Spinal cord (tissue), 10 donors: ENCODE measurements at places on chromosomes 7 and 10. TPM values are rescaled to one million over a fixed set of nuclear protein-coding genes. Genes with fewer than 3 reads are reported as not detected.

- DNase-seq: no peak
Observed at GRCh38 chr10:55160655-55161283, 359.7 kb upstream of the PCDH15 start.

DNA sequence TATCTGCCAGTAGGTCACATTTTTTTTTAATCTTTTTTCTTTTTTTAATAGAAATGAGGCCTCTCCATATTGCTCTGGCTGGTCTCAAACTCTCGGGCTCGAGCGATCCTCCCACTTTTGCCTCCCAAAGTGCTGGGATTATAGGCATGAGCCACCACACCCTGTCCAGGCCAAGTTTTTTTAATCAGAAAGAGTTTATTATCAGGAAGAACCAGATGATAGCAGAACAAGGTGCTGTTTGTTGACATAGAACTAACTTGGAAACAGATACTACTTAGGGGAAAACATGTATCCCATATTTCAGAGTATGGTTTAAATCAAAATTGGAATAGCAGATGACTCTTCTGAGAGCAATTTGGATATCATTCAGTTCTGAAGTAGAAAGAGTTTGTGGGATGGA, 118.6 kb downstream of the NRF1 start:
- no peak for DNase-seq

GRCh38 chr10:61961278-61961677, 59.8 kb downstream of the ARID5B start:
- no peak for DNase-seq

DNA sequence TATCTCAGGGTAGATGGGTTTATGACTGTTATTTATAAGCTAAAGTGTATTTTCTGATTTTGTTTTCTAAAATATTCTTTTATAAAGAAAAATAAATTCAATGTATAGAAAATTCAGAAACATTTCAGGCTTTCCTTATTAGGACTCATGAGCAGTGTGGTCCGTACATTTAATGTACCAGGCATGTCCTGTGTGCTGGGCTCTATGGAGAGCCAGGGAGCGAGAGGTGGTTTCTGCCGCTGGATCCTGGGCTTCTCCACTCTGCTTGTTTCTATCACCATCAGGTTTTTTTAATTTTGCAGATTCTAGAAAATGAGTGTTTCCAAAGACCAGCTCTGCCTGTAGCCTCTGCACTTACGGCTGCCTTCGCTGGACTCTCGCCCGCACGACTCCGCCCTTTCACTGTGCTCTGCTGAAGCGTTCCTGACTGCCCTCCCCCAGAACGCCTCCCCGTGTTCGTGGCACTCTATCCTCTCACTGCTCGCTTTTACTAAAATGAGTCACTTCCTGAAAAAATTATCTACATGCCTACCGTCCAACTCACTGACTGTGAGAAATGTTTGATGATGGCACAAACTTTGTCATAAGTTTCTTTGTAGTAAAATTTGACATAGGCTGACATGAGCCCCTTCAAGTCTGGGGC, 188.5 kb downstream of the ZMYND11 start:
- no peak for DNase-seq

Gene ANXA8L1
- polyA plus RNA-seq: not detected

Gene ANTXRL
- polyA plus RNA-seq: not detected

Gene GNAI1
- polyA plus RNA-seq: 155 TPM

Gene HOXA6
- 47.4 TPM for polyA plus RNA-seq

GRCh38 chr7:139111147-139111546, 1.6 kb upstream of the ZC3HAV1 start:
- DNase-seq: no peak

DNA sequence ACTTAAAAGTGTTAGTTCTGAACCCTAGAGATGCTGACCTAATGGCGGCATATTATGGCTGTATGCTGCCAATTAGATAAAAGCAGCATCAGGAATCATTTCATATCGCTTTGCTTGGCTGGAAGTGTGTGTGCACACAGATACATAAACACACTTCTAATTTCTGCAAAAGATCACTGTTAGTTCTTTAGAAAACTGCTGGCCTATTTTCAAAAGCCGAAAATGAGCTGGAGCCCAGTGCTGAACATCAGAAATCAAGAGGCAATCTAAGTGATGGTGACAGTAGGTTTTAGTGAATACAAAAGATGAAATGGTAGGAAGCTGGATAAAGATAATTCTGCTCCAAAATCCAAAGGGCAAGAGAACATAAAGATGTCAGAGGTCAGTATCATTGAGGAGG, 745.8 kb upstream of the LRRTM3 start:
- DNase-seq: peak; percentile 12

- no peak for DNase-seq
Observed at GRCh38 chr7:151565541-151565940, 45.8 kb upstream of the RHEB start.

DNA sequence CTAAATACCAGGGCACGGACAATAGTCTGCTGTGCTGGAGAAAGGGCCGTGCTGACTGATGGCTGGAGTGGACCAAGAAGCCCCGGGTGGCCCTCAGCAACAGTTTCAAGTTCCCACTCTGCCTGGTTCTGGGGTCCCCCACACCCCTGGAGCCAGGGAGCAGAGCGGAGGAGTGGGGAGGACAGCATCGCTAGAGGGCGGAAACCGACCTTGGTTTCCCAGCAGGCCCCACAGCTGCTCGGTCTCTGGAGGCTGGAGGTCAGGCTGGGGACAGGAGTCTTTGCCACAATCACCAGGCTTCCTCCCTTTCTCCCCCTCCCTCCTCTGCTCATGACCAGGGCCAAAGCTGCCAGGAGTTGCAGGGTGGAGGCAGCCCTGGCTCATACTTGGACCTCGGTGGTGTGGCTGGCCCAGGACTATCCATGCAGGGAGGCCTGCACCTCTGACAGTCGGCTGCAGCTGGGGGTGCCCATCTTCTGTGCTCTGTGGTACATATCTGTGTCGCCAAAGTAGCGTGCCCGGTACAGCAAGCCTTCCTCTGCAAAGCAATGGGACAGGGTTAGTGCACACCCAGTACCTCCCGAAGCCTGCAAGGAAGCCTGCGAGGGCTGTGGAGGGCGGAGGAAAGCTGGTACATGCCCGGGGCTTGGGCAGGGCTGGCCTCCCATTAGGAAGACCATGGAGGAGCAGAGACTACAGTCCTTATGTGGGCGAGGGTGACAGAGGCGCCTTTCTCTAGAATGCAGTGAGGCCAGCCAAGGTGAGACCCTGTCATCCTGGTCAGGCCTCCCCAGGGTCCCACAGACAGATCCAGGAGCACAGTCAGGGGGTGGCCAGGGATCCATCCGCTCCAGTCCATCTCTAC, 19.1 kb downstream of the DNAJB12 start:
- DNase-seq: no peak

DNA sequence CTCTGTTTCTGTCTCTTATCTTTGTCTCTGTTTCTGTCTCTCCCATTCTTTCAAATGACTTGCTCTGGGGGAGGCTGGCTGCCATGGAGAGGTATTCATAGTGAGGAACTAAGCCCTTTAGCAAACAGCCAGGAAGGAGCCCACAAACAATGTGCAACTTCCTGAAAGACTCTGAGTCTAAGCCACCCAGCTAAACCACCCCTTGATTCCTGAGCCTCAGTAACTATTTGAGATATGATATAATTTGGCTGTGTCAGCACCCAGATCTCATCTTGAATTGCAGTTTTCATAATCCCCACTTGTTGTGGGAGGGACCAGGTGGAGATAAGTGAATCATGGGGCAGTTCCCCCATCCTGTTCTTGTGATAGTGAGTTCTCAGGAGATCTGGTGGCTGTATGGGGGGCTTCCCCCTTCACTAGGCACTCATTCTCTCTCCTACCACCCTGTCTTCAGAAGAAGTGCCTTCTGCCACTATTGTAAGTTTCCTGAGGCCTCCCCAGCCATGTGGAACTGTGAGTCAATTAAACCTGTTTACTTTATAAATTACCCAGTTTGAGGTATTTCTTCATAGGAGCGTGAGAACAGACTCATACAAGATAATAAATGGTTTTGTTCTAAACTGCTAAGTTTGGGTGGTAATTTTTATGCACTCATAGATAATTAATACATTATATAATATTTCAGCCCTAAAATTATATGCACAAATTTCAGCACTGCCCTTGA, 121.2 kb upstream of the FOXP2 start:
- no peak for DNase-seq

DNA sequence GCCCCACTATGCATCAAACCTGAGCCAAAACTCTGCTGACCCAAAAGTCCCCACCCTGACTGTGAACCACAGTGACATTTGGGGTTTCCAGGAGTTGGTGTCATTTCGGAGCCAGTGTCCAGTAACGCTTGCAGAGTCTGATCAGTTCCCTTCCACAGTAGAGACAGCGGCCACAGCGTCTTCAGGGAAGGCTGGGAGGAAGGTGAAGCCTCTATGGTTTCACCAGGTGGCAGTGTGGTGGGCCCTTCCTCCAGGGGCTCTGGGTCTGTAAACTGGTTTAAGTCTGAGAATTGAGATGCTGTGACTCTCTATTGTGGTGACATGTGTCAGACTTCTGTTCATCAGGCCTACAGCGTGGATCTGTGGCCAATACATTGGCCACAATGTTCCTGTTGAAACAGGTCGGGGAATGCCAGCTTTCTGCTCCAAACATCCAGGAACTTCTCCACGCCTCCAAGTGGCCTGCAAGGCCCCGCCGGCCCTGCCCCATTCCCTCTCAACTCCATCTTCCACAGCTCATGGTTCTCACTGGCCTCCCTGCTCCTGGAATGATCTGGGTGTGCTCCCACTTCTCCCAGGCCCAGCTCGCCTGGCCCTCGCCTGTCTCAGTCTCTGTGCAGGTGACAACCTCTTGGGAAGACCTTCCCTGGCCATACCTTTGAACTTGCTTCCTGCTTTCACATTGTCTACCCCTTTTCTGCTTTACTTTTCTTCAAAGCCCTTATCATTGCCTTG, 124.5 kb upstream of the FAM20C start:
- no peak for DNase-seq

Gene MSRB2
- polyA plus RNA-seq: 46.9 TPM

Gene MDFIC
- polyA plus RNA-seq: 16.9 TPM

DNA sequence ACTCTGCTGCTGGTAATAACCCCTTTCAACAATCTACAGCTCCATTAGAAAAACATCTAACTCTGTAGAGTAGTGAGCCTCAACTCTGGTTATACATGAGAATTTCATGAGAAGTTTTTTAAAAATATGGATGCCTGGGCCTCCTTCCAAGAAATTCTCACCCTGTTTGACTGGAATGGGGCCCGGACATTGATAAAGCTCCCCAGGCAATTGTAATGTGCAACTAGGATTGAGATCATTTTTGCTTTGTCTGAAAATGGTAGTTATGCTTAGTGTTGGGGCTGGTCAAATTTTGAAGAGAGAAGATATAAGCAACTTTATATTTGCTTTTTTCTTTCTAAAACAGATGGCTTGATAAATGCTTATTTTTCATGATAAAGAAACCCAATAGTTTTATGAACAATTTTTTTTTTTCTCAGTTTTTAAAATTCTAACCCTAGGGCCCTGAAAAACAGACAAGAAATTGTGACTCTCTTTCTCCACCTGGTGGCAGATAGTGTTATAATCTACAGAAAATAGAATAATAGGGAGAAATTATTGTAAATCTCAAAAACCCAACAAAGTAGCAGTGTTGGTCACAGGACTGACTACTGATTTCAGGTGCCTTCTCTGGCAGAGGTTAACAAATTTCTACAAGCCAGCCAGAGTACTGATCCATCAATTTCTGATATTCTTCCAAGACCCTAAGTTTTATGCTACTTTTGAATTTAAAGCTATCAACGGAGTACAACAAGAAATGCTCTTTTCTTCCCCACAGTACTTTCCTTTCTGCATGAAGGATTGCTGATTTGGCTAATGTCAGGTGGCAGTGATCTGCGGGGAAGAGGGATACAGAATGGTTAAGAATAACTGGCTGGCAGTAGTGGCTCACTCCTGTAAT, 174.8 kb downstream of the DKK1 start:
- DNase-seq: peak; percentile 31

DNA sequence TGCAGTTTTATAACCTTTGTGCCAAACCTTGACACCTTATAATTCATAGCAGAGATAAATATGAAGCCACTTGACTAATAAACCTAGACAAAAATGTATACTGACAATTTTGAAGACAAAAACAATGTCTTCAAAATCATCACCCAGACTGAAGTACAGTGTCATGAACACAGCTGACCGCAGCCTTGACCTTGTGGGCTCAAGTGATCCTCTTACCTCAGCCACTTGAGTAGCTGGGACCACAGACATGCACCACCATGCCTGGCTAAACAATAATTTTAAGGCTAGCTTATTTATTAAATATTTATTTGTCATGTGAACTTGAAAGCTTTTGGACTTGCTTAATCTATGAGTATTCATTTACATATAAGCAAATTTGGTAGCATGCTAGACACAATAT, 24.3 kb downstream of the IL6 start:
- no peak for DNase-seq

DNA sequence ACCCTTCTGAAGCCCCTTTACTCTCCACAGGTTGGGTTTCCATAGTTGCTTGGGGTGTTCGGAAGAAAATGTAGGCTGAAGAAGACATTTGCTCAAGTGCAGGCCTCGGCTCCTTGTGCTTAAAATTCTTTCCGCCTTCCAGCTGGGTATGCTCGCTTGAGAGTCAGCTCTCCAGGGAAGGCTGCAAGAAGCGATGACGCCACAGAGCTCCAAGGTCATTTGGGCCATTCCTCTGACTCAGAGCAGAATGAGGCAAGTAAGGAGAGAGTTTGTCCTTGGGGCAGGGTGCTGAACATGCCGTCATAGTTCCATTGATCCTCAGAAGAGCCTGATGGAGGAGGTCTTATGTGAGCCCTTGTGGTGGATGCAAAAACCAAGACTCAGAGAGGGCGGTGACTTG, 27.4 kb upstream of the HSPA12A start:
- no peak for DNase-seq

Gene FRG2B
- not detected for polyA plus RNA-seq

Gene AFAP1L2
- polyA plus RNA-seq: 61.5 TPM

DNA sequence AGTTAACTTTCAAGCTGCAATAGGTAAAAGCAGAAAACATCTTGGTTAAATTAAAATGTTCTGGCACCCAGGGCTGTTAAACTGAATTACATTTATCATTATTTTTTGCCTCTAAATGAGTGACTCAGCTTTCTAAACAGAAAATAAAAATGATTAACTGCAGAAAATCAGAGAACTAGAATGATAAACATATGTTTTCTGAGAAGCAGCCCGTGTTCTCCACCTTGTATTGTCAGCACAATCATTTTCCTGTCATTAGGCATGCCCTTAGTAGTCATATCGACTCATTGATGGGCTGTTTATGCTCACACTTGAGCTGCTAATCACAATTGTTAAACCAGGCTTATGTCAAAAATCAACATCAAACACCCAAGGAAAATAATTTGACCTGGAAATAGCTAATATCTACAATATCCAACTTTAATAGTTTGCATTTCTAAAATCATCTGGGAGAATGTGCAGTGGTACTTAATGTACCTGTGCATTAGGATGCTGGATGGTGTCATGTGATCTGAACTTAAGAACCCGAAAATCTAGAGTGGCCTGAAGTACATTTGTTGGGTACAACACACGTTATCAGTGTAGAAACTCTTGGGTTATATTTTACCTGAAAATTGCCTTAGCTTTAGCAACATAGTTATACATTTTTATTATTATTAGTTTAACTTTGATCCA, 2.3 kb downstream of the MDFIC start:
- no peak for DNase-seq

GRCh38 chr10:43734716-43735115, 86.0 kb upstream of the ZNF32 start:
- no peak for DNase-seq
